Activated CD4-positive, CD25-positive, alpha-beta regulatory T cell (primary cell): ENCODE measurements at places on chromosomes 5 and 9.

- no peak for DNase-seq
These were observed 103.8 kb downstream of the ANKRD55 start for GRCh38 chr5:56129288-56129687.

GRCh38 chr9:126169736-126170135, 156.9 kb upstream of the MVB12B start:
- no peak for DNase-seq

GRCh38 chr9:74277532-74277931, 219.6 kb upstream of the RORB start:
- DNase-seq: no peak

DNA sequence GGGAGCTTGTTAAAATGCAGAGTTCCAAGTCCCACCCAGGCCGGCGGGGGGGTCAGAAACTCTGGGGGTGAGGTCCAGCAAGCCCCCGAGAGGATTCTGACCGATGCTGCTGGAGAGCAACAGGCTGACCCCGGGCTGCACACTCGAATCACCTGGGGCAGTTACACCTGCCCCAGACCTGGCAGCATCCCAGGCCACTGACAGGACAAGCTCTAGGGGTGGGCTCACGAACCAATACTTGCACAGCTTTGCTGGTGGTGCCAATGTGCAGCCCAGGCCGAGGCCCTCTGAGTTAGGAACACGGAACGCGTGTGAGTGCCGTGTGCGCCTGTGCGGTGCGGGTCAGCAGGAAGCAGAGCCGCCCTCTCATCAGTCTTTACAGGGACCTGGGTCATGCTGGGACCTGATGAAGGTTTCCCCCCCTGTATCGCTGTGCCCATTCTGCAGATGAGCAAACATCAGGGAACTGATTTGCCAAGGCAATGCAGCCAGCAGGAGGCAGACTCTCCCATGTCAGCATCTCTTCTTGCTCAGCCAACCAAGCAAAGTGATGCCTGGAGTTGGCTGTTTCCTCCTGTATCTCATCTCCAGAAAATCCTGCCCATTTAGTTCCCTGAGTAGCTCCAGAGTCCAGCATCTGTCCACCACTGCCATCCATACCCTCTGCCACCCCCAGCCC, 16.3 kb downstream of the FAM163B start:
- DNase-seq: no peak

- no peak for DNase-seq
These were observed 3.6 kb downstream of the OR13C8 start for GRCh38 chr9:104572612-104573011.

DNA sequence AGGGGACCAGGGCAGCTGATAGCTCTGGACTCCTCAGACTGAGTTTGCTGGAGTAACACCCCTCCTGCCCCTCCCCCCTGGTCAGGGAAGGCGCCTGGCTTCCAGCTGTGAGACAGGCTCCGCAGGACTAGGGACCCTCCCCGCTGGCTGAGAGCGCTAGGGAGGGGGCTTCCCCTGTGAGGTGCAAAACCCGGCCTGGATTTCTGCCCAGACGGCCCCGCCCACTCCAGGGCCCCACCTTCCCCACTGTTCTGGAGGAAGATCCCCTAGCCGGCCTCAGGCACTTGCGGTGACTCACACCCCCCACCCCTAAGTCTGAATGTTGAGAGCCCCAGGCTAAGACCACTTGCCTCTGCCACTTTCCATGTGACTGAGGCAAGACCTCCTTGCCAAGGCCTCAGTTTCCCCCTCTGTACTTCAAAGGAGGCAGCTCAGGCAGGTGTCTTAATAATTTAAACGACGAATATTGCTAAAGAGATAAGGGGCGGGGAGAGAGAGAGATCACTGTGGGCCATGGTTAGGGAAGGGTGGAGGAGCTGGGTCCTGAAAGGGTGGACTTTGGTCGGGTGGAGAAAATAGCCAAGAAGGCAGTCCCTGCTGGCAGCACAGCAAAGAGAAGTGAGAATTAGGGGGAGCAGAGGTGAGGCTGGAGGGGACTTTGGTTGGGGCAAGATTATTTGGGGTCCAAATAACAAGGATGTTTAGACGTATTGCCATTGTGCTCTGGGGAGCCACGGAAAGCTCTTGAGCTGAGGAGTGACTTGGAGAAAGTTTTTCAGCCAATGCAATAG, 1.0 kb upstream of the DAB2IP start:
- DNase-seq: no peak

DNA sequence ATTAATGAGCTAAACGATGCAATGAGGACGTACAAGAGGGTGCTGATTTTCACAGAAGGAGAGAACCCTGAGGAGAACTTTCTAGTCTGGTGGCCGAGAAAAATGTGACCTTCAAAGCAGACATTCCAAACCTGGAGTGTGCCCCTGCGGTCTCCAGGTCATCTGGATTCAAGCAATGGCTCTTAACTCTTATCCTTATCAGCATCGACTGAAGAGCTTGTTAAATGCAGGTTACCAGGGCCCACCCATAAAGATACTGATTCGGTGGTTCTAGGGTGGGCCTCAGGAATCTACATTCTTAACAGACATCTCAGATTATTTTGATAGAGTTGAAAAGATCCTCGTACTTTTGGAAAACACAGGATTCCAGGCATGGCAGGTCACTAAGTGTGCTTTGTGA, 103.6 kb upstream of the SAP30L start:
- no peak for DNase-seq

- no peak for DNase-seq
These were observed 104.3 kb downstream of the ZNF608 start for GRCh38 chr5:124642151-124642550.

- DNase-seq: no peak
These were observed 7.6 kb upstream of the KCNV2 start for GRCh38 chr9:2709645-2710101.

DNA sequence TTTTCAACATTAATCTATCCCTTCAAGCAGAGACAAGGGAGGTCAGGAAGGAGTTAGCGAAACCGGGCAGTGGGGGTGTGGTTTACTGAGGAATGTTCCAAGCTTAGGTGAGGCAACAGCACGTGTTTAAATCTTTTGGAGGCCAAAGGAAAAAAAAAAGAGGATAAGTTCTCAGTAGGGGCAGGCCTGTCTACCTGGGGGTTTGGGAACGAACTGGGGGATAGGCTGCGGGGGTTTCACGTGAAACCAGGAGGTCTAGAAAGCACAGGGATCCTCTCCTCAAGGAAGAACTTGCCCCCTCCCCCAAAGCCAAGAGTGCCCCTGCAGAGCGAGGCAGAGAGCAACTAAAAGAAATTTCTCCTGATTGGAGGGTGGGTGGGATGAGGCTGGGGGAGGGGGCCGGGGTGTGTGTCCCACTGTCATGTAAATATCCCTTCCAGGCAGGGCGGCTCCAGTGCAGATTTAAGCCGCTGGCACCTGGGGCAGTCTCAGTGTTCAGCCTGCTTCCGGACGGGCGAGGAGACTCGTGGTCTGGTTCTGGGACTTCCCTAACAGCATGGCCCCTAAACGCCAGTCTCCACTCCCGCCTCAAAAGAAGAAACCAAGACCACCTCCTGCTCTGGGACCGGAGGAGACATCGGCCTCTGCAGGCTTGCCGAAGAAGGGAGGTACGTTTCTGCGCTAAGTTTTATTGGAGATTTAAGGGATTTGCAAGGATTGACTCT, 5.5 kb upstream of the SET start:
- DNase-seq: no peak

GRCh38 chr9:99824378-99825171, 2.9 kb downstream of the NR4A3 start:
- DNase-seq: peak; percentile 23

DNA sequence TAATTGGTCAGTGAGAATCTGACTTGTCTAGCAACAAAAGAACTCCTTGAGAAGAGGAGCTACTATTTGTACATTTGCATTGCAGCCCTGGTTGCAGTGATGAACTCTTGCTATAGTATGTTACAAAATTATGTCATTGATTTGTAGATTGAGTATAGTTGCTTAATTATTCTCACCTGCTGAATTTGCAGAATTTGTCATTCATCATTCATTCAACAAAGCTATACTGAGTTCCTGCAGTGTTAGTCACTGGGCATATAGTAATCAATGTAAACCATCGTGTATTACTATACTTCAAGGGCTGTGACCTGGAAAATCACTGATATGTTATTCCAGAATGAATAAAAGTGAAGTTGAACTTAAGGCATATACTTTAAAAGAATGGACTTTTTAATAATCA, 50.1 kb downstream of the SLC1A3 start:
- no peak for DNase-seq

GRCh38 chr5:16593013-16593412, 23.8 kb downstream of the RETREG1 start:
- no peak for DNase-seq

DNA sequence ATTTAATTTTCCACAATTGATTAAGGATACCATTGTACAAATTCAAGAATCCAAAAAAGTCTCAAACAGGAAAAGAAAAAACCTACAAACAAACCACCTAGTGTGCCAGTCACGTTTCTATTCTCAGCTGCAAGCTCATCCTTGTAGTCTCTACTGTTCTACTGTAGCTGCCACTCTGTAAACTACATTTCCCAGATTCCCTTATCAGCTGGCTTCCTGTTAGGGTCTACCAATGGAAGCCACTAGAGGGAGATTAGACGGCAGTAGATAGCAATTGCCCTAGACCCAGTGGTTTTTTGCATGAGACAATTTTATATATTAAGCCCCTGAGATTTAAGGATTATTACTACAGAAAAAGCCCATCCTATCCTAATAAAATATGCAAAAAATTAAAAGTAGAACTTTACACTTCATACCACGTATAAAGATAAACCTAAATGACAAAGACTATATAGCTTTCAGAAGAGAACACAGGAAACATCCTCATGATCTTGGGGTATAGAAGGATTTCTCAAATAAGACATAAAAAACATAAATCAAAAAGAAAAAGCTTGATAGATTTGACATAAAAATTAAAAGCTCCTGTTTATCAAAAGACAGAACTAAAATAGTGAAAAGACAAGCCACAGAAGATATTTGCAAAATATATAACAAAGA, 37.4 kb downstream of the P4HA2 start:
- DNase-seq: no peak

GRCh38 chr5:168836603-168837231, 257.5 kb upstream of the PANK3 start:
- no peak for DNase-seq

DNA sequence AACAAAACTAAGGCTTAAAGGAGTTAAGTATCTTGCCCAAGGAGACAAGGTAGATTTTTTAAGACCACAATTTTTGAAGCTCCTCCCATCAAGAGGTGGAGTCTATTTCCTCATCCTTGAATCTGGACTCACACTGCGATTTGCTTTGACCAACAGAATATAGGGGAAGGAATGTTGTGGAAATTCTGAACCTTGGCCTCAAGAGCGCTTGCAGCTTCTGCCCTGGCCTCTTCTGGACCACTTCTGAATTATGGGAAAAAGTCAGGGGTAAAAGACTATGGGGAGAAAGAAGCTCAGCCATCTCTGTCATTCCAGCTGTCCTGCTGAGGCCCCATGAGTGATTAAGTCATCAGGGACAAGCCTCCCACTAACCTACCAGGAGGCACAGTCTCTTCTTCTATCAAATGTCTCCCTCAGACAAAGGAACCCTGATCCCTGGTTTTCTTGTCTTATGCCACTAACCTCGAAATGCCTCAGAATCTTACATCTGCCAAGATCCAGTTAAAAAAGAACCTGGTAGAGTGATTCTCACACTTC, 25.9 kb downstream of the MAPKAP1 start:
- DNase-seq: no peak

DNA sequence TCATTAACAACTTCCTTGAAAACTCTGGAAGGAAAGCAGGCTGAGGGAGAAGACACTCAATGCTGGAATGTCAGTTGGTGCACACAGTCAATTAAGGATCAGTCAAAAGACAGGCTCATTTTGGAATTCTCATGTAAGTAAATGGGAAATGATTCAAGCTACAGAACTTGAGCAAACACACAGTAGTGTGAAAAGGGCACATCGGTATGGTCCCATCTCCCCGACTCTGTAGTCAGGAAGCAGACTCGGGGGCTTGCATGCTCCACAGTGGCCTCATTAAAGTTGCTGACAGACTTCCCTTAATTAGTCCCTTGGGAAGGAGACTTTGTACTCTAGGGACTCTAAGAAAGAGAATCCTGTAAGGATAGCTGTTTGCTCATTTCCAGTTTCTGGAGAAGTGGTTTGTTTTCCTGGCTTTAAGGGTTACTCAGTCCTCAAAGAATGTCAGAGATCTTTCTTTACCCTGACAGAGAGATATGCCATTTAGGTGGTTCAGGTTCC, 339.2 kb downstream of the ADAMTS6 start:
- DNase-seq: no peak

GRCh38 chr9:9996259-9996658, 616.5 kb downstream of the PTPRD start:
- no peak for DNase-seq

GRCh38 chr5:54325610-54326311, 15.4 kb upstream of the ARL15 start:
- no peak for DNase-seq

DNA sequence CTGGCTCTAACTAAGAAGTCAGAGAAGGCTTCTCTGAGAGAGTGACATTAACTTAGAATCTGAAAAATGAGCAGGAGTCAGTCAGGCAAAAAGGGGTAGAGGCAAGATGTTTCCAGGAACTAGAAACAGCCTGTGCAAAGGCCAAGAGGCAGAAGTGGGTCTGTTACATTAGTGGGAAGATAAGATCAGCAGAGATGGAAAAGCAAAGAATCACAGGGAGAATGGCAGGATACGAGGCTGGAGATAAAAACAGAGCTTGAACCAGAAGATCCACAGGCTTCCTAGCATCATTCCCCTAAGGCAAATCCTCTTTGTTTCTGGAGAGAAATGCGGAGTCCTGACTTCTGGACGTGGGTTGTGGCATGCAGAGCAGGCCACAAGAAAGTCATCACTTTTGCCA, 27.4 kb downstream of the ASTN2 start:
- no peak for DNase-seq

- no peak for DNase-seq
These were observed 47.6 kb upstream of the EGFL7 start for GRCh38 chr9:136614967-136615623.

DNA sequence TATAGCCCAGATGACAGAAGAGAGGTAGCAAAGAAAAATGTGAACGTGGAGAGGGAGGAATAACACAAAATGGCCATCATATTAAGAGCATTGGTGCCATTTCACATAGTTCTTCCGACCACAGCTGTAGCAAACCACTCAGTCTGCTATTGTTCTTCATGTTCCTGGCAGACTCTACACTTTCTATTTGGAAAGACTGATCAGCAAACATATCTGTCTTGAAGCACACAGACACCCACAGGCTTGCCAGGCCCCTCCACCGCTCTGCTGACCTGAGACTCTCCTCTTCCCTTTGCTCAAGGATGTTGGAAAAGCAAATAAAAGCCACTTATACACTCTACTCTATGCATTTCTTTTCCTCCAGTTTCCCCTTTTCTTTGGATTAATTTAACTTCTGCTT, 298.0 kb downstream of the FBXL7 start:
- DNase-seq: no peak

GRCh38 chr5:171578049-171578828, 158.8 kb downstream of the FGF18 start:
- no peak for DNase-seq

DNA sequence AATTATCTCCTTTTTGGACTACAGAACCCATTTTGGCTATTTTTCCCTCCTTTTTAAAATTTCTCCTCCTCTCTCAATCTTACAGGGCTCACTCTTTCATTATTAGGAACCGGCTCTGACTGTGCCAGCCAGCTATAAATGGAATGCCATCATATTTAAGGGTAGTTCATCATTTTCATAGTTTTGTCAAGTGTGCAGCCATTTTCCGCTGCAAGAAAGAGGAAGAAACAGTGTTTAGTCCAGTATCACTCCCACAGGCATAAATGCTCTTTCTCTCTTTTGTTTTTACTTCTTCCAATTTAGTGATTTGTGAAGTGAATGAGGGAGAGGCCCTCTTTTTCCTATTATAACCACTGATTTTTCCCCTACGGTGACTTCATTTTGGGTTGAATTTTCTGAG, 290.0 kb downstream of the NR3C1 start:
- no peak for DNase-seq

GRCh38 chr9:71515626-71516025, 252.7 kb downstream of the CEMIP2 start:
- no peak for DNase-seq
